ENCODE measurements at places on chromosomes 3 and 15. TPM values are rescaled to one million over a fixed set of nuclear protein-coding genes. Genes with fewer than 3 reads are reported as not detected.

GRCh38 chr3:126931806-126932187 lies 51.1 kb upstream of the PLXNA1 start:
- DNase-seq: no peak

DNA sequence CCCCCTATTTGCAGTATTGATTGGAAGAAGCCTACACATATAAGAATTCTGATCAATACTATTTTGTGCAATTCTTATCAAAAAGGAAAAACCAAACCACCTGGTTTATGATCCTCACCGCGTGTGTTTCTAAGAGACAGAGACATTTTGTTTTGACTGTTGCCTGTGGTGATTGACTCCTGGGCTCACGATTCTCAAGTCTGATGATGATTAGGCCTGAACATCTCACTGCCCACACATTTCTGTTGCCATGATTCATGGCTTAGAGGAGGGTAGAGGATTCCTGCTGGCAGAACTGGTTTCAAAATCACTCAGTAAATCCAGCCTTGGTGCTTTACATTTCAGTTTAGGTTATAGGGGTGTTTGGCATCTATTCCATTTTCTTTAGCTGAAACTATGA lies 88.3 kb upstream of the UBE3A start:
- DNase-seq: no peak

DNA sequence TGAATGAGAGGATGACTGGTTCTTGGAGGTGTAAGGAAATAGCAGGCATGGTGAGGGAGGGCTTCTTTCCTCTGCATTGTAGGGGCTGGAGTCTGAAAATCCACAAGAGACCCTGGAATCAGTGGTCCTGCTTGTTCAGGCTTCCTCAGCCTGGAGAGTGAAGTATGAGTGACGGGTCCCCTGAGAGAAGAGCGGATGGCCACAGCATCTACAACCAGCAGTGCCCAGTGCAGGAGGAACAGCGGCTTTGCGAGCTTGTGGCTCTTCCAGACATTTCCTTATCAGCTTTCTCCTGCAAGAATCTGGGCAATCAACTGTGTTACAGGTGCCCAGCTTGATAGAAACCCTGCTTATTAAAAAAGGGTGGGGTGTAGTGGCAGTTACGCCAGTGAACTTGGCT lies 97.0 kb upstream of the HES1 start:
- no peak for DNase-seq

DNA sequence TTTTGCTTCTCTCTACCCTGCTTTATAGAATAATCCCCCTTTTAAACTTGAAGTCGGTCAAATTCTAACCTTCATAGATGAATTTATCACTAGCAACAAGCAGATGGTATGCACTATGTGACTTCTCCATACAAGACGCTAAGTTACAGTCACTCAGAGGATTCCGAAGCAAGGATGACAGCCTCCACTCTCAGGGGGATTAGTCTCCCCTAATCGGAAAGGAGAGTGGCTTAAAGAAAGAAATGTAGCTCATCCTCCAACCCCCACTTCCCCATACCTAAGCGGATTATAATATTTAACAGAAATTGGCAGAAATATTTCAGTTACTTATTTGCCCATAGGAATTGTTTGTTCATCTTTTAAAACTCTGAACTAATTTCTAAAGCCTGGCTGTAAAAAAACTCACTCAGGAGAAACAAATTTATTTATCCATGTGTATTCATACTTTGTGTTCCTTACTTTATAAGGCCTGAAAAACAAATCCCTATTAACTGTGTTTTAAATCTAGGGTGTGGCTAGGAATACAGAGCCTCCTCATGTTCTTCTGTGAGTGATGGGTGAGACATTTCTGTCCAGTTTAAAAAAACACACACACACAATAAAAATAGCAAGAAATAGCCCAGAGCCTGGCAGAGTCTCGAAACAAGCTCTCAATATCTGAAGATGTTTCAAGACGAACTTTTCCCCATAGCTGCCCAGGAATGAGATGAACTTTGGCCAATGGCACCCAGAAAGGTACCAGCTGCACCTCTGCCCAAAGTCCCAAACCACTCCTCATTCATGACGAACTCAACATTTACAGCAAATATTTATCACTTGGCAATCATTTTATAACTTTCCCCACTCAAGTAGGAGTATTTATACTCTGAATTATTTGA lies 18.7 kb downstream of the SIAH2 start:
- DNase-seq: no peak

DNA sequence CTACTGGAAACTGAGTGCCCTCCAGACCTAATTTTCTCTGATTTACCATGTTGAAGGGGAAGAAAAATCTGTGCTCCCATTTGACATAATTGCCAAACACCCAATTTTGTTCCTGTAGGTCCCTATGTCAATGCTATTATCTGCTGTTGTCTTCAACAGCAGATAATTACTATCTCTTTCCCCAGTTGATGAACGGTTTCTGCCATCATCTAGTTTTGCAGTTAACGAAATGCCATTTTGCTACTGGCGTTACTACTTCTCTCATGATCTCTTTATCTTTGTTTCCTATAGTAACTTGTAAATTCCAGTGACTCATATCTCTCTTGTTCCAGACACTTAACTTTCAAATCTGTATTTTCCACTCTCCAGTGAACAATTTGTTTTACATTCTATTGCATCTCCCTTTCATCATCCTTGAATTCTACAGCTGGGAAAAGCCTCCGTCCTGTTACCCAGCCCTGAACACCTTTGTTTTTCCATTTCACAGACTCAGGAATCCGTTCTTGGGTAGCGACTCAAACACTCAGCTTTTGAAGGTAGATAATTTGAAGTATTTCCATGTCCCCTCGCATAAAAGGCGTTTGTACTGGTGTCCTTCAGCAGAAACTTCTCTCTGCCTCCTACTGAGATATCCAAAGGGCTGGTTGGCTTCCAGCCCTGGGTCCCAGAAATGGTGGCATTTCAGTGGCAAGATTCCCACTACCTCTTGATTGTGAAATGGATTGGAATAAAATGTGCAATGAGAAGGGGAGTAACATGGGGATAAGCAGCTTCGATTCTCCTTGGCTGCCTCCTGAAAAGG lies 111.7 kb downstream of the FOXB1 start:
- no peak for DNase-seq

DNA sequence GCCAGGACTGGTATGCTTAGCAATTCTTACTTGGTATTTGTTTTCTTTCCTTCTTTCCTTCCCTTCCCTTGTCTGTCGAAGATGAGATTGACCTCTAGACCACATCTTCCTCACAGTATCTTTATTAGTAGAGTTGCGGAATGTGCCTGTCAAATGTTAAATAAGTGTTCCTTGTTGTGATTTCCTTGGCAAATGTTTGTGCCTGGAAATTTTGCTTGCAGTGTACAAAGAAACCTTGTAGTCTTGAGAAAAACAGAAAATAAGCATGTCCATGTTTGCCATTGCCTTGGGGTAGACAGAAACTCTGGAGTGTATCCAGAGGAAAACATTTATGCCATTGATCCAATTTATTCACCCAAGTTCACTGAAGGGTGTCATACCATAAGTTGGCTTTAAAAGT lies 79.5 kb upstream of the ZNF385D start:
- DNase-seq: no peak

DNA sequence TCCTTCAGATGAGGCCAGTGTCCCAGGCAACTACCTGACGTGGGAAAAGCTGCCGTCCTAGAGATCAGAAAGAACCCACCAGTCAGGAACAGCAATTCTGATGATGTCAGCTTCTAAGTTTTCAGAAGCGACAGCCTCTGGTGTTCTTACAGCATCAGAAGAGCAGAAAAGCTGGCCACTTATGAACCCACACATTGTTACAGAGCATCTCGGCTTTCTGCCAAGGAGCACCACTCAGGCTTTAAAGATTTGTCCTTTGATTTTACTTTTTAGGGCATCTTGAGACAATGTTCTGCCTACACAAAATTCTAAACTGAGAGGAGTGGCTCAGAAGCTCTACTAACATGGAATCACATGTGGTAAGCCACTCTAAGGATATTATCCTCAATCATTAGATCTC lies 49.7 kb upstream of the BOC start:
- DNase-seq: no peak

- no peak for DNase-seq
These were observed 265.1 kb upstream of the NR2E3 start for GRCh38 chr15:71545223-71545760.

DNA sequence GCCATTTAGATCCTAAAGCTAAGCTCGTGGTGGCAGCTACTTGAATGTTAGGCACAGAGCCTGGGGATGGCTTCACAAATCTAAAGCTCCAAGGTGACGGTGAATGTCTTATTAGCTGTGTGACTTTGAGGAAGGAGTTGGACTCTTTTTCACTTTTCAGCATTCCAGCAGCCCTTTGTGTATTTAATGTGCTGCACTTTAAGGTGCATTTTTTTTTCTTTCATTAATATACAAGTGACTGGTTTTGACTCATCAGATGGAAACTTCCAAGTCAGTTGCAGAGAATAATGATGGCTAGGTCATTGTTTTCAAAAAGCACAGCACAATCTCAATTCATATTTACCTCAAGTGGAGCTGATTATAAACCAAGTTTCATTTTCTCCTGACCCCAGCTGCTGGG lies 55.8 kb downstream of the TMED3 start:
- no peak for DNase-seq

DNA sequence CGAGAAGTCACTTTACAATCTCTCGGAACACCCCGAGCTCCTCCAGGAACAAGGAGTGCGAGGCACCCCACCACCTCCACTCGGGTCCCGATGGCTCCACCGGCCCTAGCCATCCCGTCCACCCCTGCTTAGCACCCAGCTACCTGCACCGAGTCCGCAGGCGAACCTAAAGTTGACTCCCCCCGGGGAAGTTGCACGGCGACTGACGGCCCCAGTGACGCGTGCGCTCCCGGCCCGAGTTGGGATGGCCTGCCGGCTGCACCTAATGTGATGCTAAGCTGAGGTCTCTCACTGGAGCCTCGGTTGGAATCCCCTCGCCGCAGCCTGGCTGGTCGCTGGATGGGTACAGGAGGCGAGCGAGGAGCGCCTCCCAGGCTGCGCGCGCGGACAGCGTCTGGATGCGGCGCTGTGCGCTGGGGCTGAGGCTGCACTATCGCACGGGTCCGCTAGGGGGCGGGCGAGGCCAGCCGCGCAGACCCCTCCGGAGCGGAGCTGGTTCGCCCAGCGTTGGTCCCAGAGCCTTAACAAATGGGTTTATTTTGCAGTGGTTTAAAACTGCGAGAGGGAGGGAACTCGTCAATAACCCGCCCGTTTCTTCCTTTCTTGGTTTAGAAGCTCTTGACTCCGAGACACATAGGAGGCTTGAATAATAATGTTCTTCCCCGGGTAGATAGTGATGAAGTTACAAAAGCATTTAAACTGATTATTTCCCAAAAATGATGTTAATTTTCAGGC lies at the start of gene OXTR:
Gene OXTR, minus strand, starts transcription at position 526 of the 735 bp plus-strand sequence. CDS start 1,426 bp downstream, outside the sequence.
- peak; percentile 86 for DNase-seq

DNA sequence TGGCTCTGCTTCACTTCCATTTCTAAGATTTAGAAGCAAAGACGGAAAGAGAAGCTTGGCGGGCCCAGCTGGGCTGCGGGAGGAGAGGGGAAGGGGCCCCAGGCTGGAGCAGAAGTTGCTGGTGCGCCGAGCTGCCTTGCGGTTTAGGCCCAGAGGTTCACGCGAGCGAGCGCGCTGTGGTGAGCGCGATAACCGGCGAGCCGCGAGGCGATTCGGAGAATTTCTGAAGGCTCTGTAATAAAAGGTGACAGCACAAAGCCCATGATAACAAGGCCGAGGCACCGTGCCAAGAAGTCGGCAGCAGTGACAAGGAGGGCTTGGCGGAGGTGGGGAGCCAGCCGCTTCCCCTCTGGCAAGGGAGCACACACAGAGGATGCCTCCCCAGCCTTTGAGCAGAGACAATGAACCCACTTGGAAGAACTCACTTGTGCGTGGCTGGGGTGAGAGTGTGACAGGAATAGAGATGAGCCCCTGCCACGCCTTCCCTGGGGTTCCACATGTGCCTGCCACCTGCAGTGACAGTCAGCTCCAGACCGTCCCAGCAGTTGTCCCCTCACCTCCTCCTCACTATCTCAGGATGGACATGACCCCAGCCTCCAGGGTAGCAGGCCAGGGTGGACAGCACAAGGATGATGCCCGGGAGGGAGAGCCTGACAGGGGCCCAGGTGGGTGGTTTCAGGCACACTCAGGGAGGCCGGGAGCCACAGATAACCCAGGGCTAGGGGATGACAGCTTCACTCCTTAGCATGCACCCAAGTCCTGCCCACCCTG lies 315.2 kb downstream of the UACA start:
- DNase-seq: peak; percentile 57

DNA sequence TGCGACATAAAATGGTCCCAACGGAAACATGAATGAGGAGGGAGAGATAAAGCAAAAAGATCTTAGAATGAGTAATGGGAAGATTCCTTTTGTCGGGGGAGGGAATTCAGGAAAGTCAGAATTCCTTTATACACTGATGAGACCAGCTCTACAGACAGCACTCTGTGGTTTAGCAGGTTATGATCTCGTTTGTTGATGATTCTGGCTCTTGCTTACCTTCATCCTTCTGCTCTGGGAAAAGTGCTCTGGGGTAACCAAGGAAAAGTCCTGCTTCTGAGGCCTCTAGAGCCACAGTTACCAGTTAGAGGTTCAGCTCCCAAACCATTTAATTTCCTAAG lies 150.7 kb upstream of the NR2E3 start:
- DNase-seq: no peak

DNA sequence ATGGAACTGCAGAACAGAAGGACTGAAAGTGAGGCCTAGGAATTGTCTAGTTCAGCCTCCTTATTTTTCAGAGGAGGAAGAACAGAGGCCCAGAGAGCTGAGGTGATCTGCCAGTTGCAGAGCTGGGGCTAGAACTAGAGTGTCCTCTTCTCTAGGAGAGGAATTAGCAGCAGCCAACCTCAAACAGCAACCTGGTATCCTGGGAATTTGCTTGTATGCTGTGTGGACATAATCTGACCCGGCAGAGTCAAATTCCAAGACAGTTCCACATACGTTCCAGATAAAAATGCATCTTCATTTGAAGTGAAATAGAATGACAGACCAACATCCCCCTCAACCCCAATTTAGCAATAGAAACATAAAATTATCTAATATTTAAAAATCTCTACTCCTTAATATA lies 13.5 kb upstream of the TSC22D2 start:
- DNase-seq: no peak

- DNase-seq: no peak
These were observed 77.5 kb downstream of the IGF1R start for GRCh38 chr15:98725874-98726273.

DNA sequence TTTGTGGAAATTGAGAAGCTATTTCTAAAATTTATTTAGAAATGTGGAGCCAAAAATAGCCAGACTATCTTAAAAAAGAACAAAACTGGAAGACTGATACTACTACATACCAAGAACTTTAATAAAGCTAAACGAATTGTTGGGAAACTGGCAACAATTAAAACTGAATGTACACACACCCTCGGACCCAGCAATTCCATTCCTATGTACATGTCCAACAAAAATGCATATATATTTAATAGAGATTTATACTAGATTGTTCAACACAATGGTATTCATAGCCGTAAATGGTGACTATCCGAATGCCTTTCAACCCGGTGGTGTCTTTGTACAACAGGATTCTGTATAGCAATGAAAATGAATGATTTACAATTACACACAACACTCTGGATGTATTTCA lies 136.5 kb upstream of the RASGRP1 start:
- no peak for DNase-seq

GRCh38 chr3:96319166-96319565 lies 495.2 kb upstream of the EPHA6 start:
- DNase-seq: no peak

- no peak for DNase-seq
These were observed 124.1 kb upstream of the TMCO5A start for GRCh38 chr15:37810381-37810780.

GPR62 gene
- polyA plus RNA-seq: 0.29 TPM

MYRIP gene
- 1.1 TPM for polyA plus RNA-seq

PLA2G4E gene
- 1.0 TPM for polyA plus RNA-seq

C3orf85 gene
- polyA plus RNA-seq: not detected

GP9 gene
- 0.50 TPM for polyA plus RNA-seq

GOLGA6L4 gene
- 4.5 TPM for polyA plus RNA-seq

MASP1 gene
- polyA plus RNA-seq: 4.2 TPM
